ENCODE measurements at places on chromosomes 16 and 17.

GRCh38 chr16:52035436-52035835, 511.5 kb downstream of the TOX3 start:
- DNase-seq = no peak

DNA sequence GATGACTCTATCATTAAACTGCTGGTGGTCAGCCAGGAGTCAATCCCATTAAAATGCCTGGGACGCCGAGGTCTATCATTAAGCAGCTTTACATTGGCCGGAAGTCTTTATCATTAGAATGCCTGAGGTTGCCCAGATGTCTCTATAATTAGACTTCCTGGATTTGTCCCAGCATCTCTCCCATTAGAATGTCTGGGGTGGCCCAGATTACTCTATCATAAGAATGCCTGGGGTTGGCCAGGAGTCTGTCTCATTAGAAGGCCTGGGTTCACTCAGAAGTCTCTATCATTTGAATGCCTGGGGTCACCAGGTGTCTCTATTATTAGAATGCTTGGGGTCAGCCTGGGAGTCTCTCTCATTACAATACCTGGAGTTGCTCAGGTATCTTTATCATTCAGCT, 2227.2 kb downstream of the TP53TG3F start:
- no peak for DNase-seq

- DNase-seq = no peak
Observed at GRCh38 chr17:35079547-35080423, 16.3 kb upstream of the RFFL start.

DNA sequence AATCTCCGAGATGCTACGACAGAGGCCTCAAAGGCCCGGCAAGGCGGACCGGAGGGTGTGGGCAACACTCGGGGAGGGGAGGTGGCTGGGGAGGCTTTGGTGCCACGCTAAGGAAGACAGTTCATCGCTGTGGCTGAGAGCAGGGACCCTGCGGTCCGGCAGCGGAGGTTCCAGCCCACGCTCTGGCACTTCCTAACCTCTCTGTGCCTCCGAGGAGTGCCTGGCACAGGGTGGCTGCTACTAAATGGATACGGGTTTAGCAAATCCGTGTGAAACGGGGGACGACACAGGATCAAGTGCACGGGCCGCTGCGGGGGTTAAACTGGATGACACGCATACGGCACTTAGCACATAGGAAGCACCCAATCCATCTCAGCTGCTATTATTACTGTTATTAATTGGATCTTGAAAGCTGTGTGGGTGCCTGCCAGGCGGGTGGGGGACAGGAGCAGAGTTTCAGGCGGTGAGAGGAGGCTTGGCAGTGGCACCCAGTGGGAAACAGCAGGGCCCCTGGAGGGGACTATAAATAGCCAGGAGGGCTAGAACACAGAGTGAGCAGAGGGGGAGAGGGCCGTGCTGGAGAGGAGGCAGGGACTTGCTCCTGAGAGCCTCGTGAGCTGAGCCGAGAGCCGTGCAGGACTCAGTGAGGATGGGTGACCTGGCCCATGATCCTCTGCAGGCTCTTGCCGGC, 45.0 kb downstream of the ABR start:
- DNase-seq = no peak

Measured in astrocyte of the cerebellum (primary cell).